ENCODE measurements at places on chromosomes 4 and X. TPM values are rescaled to one million over a fixed set of nuclear protein-coding genes. Genes with fewer than 3 reads are reported as not detected.

Gene ARHGAP10
- 6.0 TPM for total RNA-seq

Gene DHX15
- 264 TPM for total RNA-seq

Gene ALB
- total RNA-seq: not detected

Gene SSX4
- 0.32 TPM for total RNA-seq

Gene SOWAHD
- total RNA-seq: 1.7 TPM

Gene KIT
- total RNA-seq: 24.8 TPM

Gene COX7B2
- not detected for total RNA-seq

Gene MAGED4B
- total RNA-seq: 81.9 TPM

GRCh38 chrX:123464709-123465108 lies 268.1 kb downstream of the THOC2 start:
- H3K27me3 ChIP-seq: no peaks in the 10 kb centered on the region
- H3K36me3 ChIP-seq: no peaks in the 10 kb centered on the region
- H3K27ac ChIP-seq: no peak overlapping the region
- no peaks in the 10 kb centered on the region for H3K4me1 ChIP-seq
- no peak overlapping the region for H3K4me3 ChIP-seq

DNA sequence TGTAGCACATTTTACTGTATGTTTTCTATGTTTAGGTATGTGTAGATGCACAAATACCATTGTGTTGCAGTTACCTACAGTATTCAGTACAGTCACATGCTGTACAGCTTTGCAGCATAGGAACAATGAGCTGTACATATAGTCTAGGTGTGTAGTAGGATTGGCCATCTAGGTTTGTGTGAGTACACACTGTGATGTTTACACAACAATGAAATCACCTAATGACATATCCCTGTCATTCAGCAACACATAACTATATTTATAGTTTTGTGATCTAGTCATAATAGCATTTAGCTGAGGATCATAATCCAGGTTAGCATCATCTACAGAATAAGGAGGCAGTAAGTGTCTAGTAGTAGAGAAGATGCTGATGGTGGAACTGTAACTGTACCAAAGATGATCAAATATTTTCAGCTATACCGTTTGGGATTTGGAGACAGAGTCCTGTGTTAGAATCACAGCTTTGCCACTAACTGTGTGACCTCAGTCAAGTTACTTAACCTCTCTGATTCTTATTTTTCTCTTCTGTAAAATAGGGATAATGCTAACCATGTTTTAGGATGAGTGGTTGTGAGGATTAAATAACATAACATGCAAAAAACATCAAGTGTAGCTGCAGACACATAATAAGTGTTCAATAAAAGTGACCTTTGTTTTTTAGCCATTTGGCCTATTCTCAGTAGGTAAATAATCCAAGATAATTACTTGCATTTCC lies 73.3 kb downstream of the LIMCH1 start:
- DNase-seq: no peak
- no peak overlapping the region for H3K4me3 ChIP-seq
- H3K36me3 ChIP-seq: no peaks in the 10 kb centered on the region
- H3K27ac ChIP-seq: no peak overlapping the region

- DNase-seq: no peak
- H3K4me1 ChIP-seq: no peaks in the 10 kb centered on the region
- H3K27ac ChIP-seq: no peak overlapping the region
- no peak overlapping the region for H3K4me3 ChIP-seq
- H3K27me3 ChIP-seq: no peaks in the 10 kb centered on the region
- no peaks in the 10 kb centered on the region for H3K36me3 ChIP-seq
Measured at GRCh38 chr4:59400334-59400733, 1799.8 kb upstream of the ADGRL3 start.

DNA sequence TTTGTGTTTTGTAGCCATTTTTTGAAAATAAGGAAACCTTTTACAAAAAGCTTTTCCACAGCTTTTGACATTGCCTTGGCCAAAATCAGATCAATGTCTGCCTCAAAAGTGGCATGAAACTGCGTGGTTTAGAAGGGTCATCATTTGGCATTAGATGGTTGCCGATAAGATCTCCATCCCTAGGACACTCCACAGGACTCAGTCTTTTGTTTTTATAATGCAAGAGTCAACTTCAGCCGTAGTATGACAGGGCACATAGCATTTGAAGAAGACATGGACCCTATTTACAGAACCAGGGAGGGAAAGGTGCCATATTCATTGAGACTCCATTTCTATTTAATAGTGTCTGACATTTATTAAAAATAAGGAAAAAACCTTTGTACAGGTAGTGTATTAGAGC lies 1.3 kb downstream of the RTL8A start:
- no peaks in the 10 kb centered on the region for H3K36me3 ChIP-seq
- H3K4me1 ChIP-seq: no peaks in the 10 kb centered on the region
- H3K27ac ChIP-seq: no peak overlapping the region

GRCh38 chr4:148445071-148445859 lies 3.1 kb upstream of the NR3C2 start:
- no peak overlapping the region for H3K27ac ChIP-seq
- no peaks in the 10 kb centered on the region for H3K36me3 ChIP-seq
- H3K4me1 ChIP-seq: no peaks in the 10 kb centered on the region
- DNase-seq: no peak
